PC-9 (cell line): ENCODE measurements at places on chromosomes 11 and 22.
A peak's percentile ranks its signal among the peaks of the same experiment; 100 is the strongest.

- H3K27me3 ChIP-seq = peaks cover 74% of the 10 kb centered on the region
- H3K4me3 ChIP-seq = no peak overlapping the region
- H3K27ac ChIP-seq = no peak overlapping the region
- no peaks in the 10 kb centered on the region for H3K36me3 ChIP-seq
These were observed 59.1 kb downstream of the IGLL1 start for GRCh38 chr22:23520863-23521440.

- peaks cover 16% of the 10 kb centered on the region for H3K4me1 ChIP-seq
- DNase-seq = peak; percentile 78
- no peaks in the 10 kb centered on the region for H3K36me3 ChIP-seq
- H3K27me3 ChIP-seq = no peaks in the 10 kb centered on the region
- H3K27ac ChIP-seq = no peak overlapping the region
These were observed 32.1 kb upstream of the DGKZ start for GRCh38 chr11:46315033-46315738.

- no peak for DNase-seq
- no peaks in the 10 kb centered on the region for H3K4me1 ChIP-seq
- H3K36me3 ChIP-seq = no peaks in the 10 kb centered on the region
These were observed 145.9 kb upstream of the OPCML start for GRCh38 chr11:133678191-133678590.

- no peak overlapping the region for H3K27ac ChIP-seq
- peaks cover 29% of the 10 kb centered on the region for H3K4me1 ChIP-seq
- H3K36me3 ChIP-seq = no peaks in the 10 kb centered on the region
These were observed 94.1 kb downstream of the CACNA1I start for GRCh38 chr22:39664485-39665200.

- no peak for DNase-seq
- H3K27me3 ChIP-seq = peaks cover 79% of the 10 kb centered on the region
- no peak overlapping the region for H3K4me3 ChIP-seq
- H3K36me3 ChIP-seq = no peaks in the 10 kb centered on the region
These were observed 257.8 kb upstream of the B3GAT1 start for GRCh38 chr11:134669796-134670195.

DNA sequence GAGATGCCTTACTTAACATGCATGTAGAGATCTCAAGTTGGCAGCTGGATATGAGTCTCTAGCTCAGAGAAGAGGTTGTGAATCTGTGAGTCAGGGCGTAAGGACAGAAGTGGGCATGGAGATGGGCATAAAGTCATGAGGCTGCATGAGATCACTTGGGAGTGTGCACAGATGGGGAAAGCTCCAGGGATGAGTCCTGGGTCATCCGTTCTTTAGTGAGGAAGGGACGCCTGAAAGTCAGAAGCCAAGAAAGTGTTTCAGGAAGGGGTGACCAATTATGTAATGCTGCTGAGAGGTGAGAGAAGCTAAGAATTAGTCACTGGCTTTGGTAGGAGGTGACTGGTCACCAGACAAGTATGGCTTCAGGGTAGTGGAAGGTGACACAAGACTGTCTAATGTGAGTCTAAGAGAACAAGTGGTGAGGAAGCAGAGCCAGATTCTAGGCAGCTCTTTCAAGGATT is 6.7 kb downstream of the ACP2 start:
- H3K36me3 ChIP-seq = peaks cover 8% of the 10 kb centered on the region
- H3K4me1 ChIP-seq = peaks cover 29% of the 10 kb centered on the region
- H3K4me3 ChIP-seq = no peak overlapping the region

GRCh38 chr22:24801901-24802465 is 4.0 kb upstream of the SGSM1 start:
- peaks cover 7% of the 10 kb centered on the region; the same call in 1 of the 2 replicates for H3K27me3 ChIP-seq
- no peaks in the 10 kb centered on the region for H3K36me3 ChIP-seq
- no peaks in the 10 kb centered on the region for H3K4me1 ChIP-seq
- no peak overlapping the region for H3K27ac ChIP-seq

GRCh38 chr11:65500387-65501185 is 1.7 kb downstream of the MALAT1 start:
- DNase-seq = no peak
- H3K27me3 ChIP-seq = no peaks in the 10 kb centered on the region
- H3K27ac ChIP-seq = peak overlapping the region; percentile 97
- H3K4me1 ChIP-seq = peaks cover 38% of the 10 kb centered on the region
- peak overlapping the region; percentile 99 for H3K4me3 ChIP-seq
- peaks cover 57% of the 10 kb centered on the region for H3K36me3 ChIP-seq

- H3K27ac ChIP-seq = no peak overlapping the region
- H3K4me3 ChIP-seq = no peak overlapping the region
- no peaks in the 10 kb centered on the region for H3K36me3 ChIP-seq
- no peak for DNase-seq
These were observed 23.9 kb upstream of the CD44 start for GRCh38 chr11:35114906-35115687.

- H3K4me1 ChIP-seq = no peaks in the 10 kb centered on the region
- no peak overlapping the region for H3K4me3 ChIP-seq
- DNase-seq = peak; percentile 37
- H3K36me3 ChIP-seq = no peaks in the 10 kb centered on the region
- H3K27me3 ChIP-seq = no peaks in the 10 kb centered on the region
- no peak overlapping the region for H3K27ac ChIP-seq
These were observed 47.8 kb downstream of the BRSK2 start for GRCh38 chr11:1437500-1437899.

DNA sequence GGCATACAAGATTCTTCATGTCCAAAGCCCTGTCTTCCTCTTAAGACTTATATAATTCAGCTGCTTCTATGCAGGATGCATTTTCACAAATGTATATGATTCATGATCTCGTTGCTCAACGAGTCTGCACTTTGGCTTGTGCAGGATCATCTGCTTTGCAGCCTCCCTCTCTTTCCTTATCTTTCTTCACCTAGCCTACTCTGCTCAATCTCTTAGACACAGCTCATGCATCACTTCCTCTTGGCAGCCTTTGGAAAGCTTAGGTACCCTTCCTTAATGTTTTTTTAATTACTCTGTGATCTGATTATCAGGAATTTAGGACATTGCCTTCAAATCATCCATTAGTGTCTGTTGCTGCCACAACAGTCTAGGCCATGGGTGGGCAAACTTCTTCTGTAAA is 673.8 kb downstream of the NELL1 start:
- H3K36me3 ChIP-seq = no peaks in the 10 kb centered on the region
- no peak for DNase-seq

DNA sequence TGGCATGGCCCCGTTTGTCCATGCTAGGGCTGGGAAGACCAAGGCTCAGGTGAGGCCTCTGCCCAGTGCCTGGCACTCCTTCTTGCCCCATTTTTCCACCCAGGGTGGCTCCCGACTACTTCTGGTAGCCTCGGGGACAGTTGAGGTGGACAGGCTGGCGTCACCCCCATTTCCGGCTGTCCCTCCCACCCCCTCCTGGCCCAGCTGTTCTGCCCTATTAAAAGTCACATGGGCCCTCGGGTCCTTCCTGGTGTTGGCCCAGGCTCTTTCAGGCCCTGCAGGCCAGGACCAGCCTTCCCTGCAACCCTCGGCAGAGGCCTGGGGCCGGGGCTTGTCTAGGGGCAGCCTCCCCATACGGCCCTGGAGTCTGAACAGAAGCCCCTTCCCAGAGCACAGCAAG is 9.5 kb downstream of the CD81 start:
- H3K4me1 ChIP-seq = 0 out of 2 replicates have a peak, but pooled peaks cover 7% of the 10 kb centered on the region
- H3K36me3 ChIP-seq = no peaks in the 10 kb centered on the region
- no peaks in the 10 kb centered on the region for H3K27me3 ChIP-seq
- no peak overlapping the region for H3K27ac ChIP-seq
- no peak overlapping the region for H3K4me3 ChIP-seq

DNA sequence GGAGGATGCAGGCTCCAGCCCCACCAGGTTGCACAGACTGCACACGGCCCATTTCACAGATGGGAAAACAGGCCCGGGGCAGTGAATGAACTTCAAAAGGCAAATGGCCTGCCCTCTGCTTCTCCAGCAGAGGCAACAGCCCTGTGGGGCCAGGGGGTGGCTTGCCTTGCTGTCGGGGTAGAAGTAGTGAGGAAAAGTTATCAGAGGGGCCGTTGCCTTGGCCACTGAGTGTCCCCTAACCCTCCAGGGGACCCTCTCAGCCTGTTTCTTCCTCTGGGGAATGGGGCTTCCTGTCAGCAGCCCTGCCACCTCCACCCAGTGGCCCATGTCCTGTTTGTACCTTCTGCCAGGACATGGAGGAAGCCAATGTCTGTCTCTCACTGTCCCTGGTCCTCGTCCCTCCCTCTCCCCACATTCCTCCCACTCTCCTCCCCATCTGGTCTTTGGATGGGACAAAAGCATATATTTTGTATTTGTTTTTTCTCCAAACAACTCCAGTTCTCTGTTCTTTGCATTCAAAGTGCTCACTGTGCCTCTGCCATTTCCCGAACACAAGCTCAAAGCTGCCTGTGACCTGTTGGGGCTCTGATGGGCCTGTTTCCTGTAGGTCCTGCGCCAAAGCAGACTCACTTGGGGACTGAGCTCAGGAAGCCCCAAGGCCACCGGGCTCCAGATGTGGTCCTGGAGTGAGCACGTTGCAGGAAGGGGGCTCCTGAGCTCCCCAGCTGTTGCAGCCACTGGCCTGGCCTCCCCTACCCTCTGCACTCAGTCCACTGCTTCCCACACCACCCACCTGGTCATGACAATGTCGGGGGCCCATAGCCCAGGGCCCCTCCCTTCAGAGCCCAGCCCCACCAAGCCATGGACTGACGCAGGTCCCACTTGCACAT is 9.5 kb downstream of the MAP4K2 start:
- H3K27ac ChIP-seq = no peak overlapping the region
- H3K36me3 ChIP-seq = no peaks in the 10 kb centered on the region
- H3K27me3 ChIP-seq = no peaks in the 10 kb centered on the region
- H3K4me3 ChIP-seq = no peak overlapping the region
- no peaks in the 10 kb centered on the region for H3K4me1 ChIP-seq
- no peak for DNase-seq

- no peaks in the 10 kb centered on the region for H3K4me1 ChIP-seq
- no peak overlapping the region for H3K4me3 ChIP-seq
- H3K27me3 ChIP-seq = no peaks in the 10 kb centered on the region
These were observed 35.8 kb downstream of the FCHSD2 start for GRCh38 chr11:73106347-73106746.

- H3K27me3 ChIP-seq = no peaks in the 10 kb centered on the region
- peaks cover 30% of the 10 kb centered on the region for H3K36me3 ChIP-seq
These were observed 11.4 kb downstream of the TRAF6 start for GRCh38 chr11:36498721-36499120.

DNA sequence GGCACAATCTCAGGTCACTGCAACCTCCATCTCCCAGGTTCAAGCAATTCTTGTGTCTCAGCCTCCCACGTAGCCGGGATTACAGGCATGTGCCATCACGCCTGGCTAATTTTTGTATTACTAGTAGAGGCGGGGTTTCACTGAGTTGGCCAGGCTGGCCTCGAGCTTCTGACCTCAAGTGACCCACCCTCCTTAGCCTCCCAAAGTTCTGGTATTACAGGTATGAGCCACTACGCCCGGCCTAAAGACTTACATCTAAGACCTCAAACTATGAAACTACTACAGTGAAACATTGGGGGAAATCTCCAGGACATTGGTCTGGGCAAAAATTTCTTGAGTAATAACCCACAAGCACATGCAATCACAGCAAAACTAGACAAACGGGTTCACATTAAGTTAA is 13.8 kb upstream of the FAM181B start:
- DNase-seq = peak; percentile 80
- no peak overlapping the region for H3K27ac ChIP-seq
- no peaks in the 10 kb centered on the region for H3K36me3 ChIP-seq
- H3K4me3 ChIP-seq = no peak overlapping the region
- H3K4me1 ChIP-seq = no peaks in the 10 kb centered on the region
- no peaks in the 10 kb centered on the region for H3K27me3 ChIP-seq
